Activated CD8-positive, alpha-beta T cell treated with anti-CD3 and anti-CD28 coated beads for 36 hours (primary cell): ENCODE measurements at places on chromosomes 6 and 20.

DNA sequence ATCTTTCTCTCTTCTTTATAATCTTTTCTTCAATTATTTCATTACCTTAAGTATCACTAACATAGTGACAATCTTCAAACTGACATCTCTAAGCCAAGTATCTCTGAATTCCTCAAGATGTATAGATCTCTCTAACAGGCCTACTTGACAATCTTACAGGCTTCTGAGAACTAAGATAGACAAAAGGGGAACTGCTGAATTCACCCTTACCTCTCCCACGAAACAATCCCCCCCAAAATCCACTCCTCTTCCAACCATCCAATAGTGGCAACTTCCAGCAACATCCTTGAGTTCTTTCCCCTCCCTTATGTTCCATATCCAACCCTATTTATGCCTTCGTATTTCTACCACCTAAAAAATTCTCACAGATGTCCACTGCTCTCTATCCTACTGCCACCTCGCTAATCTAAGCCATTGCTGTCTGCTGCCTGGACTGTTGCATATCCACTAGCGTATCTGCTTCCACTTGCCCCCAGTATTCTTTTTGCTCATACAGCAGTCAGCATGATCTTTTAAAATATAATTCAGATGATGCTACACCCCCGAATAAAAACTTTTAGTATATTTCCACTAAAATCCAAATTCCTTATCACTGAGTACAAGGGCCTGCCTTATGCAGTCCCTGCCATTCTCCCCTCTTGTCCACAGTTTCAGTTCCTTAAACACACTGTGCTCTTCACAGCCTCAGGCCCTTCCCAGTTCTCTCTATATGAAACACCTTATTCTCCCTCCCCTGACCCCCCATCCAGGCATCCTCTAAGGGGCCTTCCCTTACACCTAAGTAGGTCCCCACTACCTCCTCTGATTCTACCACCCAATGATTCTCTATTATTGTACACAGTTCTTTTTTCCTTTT is 8.0 kb downstream of the REPS1 start:
- H3K36me3 ChIP-seq = peaks cover 3% of the 10 kb centered on the region
- H3K27ac ChIP-seq = no peak overlapping the region
- no peak for DNase-seq

GRCh38 chr20:57824909-57825308 is 115.1 kb upstream of the PMEPA1 start:
- H3K4me1 ChIP-seq = no peaks in the 10 kb centered on the region
- H3K36me3 ChIP-seq = no peaks in the 10 kb centered on the region
- no peak overlapping the region for H3K4me3 ChIP-seq
- peaks cover 1% of the 10 kb centered on the region for H3K27me3 ChIP-seq

DNA sequence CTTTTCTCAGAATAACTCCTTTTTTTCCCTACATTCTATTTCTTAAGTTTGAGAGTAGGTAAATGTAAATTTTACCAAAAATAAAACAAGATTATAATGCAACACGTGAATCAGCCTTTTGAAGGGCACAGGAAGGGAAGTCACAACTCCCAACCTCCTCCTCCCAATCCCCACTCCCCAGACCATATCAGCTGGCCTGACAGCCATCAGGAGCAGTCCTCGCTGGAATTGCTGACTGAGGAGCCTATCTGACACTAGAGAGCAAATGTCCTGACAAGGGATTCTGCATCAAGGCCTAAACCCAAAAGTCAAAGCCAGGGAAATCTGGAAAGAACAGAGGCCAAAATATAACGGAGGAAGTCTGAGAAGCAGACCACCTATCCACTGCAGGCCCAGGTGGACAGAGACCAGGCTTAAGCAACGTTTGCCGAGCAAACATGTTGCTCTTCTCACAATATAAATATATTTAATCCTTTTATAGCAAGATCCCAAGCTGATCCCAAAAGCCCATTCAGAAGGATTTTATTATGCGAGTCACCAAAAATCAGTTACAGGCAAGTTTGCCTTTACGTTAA is 2.5 kb downstream of the RRAGD start:
- H3K27me3 ChIP-seq = peaks cover 9% of the 10 kb centered on the region
- H3K27ac ChIP-seq = no peak overlapping the region
- no peak for DNase-seq
- no peak overlapping the region for H3K4me3 ChIP-seq

- DNase-seq = no peak
- no peaks in the 10 kb centered on the region for H3K4me1 ChIP-seq
- no peak overlapping the region for H3K27ac ChIP-seq
These were observed 48.9 kb upstream of the OGFRL1 start for GRCh38 chr6:71239694-71240093.

- DNase-seq = no peak
- H3K27ac ChIP-seq = no peak overlapping the region
- H3K36me3 ChIP-seq = no peaks in the 10 kb centered on the region
- no peak overlapping the region for H3K4me3 ChIP-seq
These were observed 35.0 kb upstream of the KIF16B start for GRCh38 chr20:16608277-16608650.

GRCh38 chr20:23625236-23625964 is 12.4 kb downstream of the CST3 start:
- no peak overlapping the region for H3K27ac ChIP-seq
- no peaks in the 10 kb centered on the region for H3K36me3 ChIP-seq
- no peak overlapping the region for H3K4me3 ChIP-seq
- no peak for DNase-seq
- H3K4me1 ChIP-seq = no peaks in the 10 kb centered on the region
- H3K27me3 ChIP-seq = peaks cover 6% of the 10 kb centered on the region

DNA sequence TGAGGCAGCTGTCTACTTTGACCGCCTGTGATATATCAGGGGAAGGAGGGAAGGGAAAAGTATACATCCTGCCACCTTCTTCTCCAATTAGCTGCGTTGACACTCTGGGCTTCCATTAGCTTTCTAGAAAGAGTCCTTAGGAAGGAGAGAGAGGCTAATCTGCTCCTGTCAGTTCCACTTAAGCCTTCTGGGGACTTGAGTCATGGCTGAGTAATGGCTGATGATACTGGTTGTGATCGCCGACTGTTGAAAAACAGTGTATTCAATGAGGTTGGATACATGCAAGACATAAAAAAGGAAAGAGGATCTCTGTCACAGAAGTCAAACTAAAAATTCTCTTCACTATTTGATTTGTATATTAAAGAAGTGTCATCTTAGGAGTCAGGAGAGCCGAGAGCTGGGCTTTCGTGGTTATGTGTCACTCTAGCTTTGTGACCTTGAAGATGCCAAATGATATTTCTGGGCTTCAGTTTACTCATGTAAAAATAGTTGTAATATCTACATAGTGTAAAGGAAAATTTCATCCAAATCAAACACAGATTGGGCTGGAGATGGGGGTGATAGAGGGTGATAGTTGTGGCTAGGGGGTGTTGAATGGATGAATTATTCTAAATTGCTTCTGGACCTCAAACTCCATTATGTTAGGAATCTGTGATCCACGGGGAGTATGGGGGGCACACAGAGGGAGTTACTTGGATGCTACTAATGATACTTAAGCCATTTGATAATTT is 189.0 kb downstream of the UST start:
- no peaks in the 10 kb centered on the region for H3K36me3 ChIP-seq
- no peak for DNase-seq
- no peak overlapping the region for H3K27ac ChIP-seq
- H3K27me3 ChIP-seq = peaks cover 2% of the 10 kb centered on the region

DNA sequence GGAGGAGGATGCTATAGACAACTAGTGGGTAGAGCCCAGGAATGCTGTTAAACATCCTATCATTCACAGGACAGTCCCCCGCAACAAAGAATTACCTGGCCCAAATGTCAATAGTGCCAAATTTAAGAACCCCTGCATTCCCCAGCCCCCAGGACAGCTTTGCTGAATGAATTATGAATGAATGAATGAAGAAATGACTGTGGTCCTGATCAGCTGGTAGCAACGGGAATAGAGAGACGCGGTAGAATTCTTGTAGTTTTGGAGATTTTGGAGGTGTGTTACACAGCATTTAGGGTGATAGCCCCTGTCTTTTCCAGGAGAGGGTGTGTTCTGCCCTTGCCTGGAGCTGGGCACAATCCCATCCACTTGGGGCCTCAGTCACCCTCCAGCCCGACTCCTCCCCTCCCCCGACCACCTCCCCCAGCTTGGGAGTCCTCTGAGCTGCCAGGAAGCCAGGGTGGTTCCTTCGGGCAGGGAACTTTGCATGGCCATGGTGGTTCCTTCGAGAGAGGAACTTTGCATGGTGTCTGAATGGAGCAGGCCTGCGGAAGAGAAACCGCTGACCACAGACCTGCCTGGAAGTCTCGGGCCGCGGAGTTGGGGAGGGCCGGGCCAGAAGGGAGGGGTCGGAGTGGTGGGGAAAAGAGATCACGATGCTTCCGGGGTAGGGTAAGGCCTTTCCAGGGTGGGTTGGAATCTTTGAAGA is 1.0 kb upstream of the HCK start:
- H3K27ac ChIP-seq = no peak overlapping the region
- H3K27me3 ChIP-seq = peaks cover 50% of the 10 kb centered on the region
- peaks cover 15% of the 10 kb centered on the region for H3K4me1 ChIP-seq
- DNase-seq = no peak
- no peaks in the 10 kb centered on the region for H3K36me3 ChIP-seq
- no peak overlapping the region for H3K4me3 ChIP-seq

DNA sequence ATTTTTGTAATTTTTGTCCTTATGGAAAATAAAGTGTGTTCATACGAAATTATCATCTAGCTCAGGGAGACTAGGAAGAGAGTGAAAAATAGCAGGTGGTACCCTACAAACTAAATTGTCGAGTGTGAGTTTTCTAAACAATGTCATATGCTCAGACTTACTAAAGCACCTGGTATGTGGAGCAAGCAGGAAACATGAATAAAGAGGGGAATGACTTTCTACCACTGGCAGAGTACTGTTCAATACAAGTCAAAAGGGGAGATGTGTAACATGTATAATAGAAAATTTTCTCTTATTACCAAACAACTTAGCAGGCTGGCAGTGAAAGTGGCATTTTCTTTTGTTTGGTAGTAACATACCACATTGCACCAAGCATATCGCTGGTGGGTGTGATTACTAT is 36.1 kb downstream of the CTNNBL1 start:
- H3K4me1 ChIP-seq = peaks cover 22% of the 10 kb centered on the region
- peaks cover 13% of the 10 kb centered on the region for H3K36me3 ChIP-seq
- H3K4me3 ChIP-seq = no peak overlapping the region
- H3K27me3 ChIP-seq = no peaks in the 10 kb centered on the region

- no peaks in the 10 kb centered on the region for H3K36me3 ChIP-seq
- H3K27ac ChIP-seq = no peak overlapping the region
- no peak for DNase-seq
- peaks cover 3% of the 10 kb centered on the region for H3K4me1 ChIP-seq
- H3K4me3 ChIP-seq = no peak overlapping the region
These were observed 87.1 kb downstream of the PSMG4 start for GRCh38 chr6:3345836-3346235.

- H3K36me3 ChIP-seq = no peaks in the 10 kb centered on the region
- no peak for DNase-seq
- no peak overlapping the region for H3K4me3 ChIP-seq
- H3K4me1 ChIP-seq = no peaks in the 10 kb centered on the region
- H3K27me3 ChIP-seq = no peaks in the 10 kb centered on the region
These were observed 48.8 kb upstream of the SYNCRIP start for GRCh38 chr6:85691478-85691877.

DNA sequence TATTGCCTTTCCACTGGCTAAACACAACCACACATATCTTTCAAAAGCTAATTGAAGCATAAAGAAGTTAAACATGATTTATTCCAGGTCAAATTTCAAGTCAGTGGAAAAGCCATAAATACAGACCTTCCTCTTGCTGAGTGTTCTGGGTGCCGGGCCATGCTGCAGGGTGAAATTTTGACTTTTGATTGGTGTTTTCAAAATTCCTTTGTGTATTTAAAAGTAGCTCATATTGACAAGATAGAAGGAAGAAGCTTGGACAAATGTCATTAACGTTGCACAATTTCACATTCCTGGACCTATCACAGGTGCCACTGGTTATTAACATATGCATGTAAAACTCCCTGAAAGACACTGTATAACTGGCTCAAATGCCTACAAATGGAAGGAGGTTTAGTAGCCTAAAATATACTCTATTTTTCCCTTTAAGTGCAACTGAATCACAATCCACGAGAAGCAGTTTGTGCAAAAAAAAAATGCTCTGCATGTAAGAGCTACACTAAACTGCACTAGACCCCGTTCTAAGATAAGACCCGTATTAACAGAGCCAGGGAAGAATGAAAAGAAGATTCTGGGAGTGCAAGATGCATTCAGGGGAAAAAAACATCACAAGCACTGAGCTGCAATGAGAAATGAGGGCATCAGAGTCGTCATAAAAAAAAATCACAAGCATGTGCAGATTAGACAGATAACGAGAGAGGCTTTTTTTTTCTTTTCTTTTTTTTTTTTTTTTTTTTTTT is 30.4 kb downstream of the ATXN1 start:
- H3K4me3 ChIP-seq = peak overlapping the region; percentile 65
- peaks cover 33% of the 10 kb centered on the region for H3K36me3 ChIP-seq
- H3K27me3 ChIP-seq = no peaks in the 10 kb centered on the region
- DNase-seq = no peak

DNA sequence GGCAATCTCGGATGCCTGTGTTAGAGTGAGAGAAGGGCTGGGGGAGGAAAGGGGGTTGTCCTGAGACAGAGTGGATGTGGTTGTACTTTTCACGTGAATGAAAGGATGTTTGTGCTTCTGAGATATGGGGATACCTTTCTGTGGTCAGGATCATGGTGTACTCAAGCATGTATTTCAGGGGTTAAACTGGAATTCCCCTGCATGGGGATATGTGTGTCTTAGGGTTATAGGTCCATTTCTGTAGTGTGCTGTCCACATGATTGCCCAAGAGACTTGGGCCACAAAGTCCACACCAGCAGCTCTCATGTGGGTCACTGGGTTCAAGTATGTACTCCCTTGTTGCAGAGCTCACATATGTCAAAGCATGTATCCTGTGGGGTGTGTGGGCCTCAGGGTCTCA is 10.5 kb downstream of the SYNGAP1 start:
- peaks cover 60% of the 10 kb centered on the region for H3K4me1 ChIP-seq
- no peak for DNase-seq
- peak overlapping the region; percentile 88 for H3K4me3 ChIP-seq

DNA sequence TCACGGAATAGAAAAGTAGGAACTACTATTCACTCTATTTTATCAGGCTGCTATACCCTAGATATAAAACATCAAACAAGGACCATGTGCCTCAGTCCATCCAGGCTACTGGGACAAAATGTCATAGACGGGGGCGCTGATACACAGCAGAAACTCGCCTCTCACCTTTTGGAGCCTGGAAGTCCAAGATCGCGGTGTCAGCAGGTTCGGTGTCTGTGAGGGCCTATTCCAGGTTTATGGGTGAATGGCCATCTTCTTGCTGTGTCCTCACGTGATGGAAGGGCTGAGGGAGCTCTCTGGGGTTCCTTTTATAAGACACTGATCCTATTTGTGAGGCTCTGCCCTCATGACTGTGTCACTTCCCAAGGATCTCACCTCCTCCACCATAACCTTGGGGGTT is 89.5 kb downstream of the DLL1 start:
- H3K27ac ChIP-seq = no peak overlapping the region
- no peak for DNase-seq
- peaks cover 10% of the 10 kb centered on the region for H3K4me1 ChIP-seq
- no peaks in the 10 kb centered on the region for H3K36me3 ChIP-seq
- no peak overlapping the region for H3K4me3 ChIP-seq
- H3K27me3 ChIP-seq = peaks cover 1% of the 10 kb centered on the region
